ENCODE measurements at places on chromosomes 12 and 14.

GRCh38 chr12:58521796-58522195 lies 398.5 kb downstream of the LRIG3 start:
- no peak for DNase-seq

DNA sequence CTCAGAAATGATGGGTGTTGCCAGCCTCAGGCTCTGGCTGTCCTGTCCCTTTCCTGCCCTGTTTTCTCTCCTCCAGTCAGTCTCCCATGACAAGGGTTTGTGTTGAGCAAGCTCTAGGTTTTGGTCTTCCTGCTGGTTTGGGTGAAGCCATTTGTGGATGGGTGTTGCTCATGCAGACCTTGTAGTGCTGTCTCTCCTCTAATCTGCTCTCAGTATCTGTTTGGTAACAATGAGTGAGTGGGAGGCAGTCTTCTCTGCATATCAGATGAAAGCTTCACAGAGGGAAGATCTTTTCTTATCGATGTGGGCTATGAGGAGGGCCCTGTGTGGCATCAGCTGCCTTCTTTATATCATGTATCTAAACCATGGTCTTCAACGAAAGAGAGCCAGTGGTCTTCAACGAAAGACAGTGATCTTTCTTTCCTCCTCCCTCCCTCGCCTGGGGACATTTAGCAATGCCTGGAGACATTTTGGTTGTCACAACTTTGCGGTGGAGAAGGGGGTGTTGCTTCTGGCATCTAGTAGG lies 3.6 kb downstream of the CMA1 start:
- no peak for DNase-seq

- no peak for DNase-seq
These were observed 2.6 kb downstream of the CD9 start for GRCh38 chr12:6202846-6203245.

GRCh38 chr12:118850244-118850825 lies 131.0 kb upstream of the SRRM4 start:
- DNase-seq: no peak

DNA sequence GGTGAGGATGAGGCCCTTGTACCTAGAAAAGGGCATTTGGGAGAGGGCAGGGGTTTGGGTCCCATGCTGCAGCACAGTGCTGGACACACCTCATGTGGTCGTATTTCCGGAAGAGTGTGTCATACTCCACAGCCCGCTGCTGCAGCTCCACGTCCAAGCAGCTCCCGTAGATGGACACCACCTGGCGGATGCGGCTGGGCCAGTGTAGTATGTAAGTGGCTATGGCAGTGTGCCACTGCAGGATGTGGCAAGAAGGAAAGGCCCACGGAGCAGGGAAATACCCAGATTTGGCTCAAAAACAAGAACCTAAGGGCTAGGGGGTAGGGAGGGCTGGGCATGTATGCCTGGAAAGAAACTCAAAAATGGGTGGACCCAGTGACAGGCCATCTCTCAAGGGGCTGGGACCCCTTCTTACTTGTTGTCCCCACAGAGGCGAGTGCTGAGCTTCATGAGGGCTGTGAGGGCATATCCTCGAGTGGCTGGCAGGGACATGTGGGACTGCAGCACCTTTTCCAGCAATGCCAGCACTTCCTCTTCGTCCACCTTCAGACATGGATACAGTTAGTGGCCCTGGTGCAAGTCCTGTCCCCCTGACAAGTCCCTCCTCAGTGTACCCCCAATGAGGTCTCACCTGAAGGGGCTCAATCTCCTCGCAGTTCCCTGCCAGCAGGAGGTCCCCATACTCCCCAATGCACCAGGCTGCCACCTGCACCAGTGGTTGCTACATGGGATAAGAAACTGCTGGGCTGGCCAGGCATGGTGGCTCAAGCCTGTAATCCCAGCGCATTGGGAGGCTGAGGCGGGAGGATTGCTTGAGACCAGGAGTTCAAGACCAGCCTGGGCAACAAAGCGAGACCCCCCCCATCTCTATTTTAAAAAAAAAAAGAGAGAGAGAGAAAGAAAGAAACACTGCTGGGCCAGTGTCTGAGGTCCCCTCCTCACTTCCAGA lies 5.4 kb downstream of the AP1G2 start:
- no peak for DNase-seq

- no peak for DNase-seq
These were observed 57.4 kb downstream of the FBXO33 start for GRCh38 chr14:39374851-39375250.

DNA sequence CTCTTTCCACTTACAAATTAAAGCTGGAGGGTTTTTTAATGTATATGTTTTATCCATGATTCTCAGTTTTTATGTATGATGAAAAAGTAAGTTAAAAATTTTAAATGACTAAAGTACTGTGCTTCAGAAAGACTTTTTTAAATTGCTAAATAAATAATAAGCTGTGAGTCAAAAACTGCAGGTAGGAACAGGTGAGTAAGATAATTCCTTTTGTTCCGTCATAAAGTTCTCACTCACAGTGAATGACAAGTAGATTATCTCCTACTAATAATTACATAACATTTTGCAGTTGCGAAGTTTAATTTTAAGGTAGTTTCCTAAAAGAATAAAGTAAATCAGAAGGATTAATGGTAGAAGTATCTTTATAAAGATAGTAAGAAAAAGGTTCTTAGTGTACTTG lies 78.0 kb downstream of the PRKCH start:
- no peak for DNase-seq

GRCh38 chr12:116820064-116820656 lies 61.1 kb downstream of the HRK start:
- no peak for DNase-seq

DNA sequence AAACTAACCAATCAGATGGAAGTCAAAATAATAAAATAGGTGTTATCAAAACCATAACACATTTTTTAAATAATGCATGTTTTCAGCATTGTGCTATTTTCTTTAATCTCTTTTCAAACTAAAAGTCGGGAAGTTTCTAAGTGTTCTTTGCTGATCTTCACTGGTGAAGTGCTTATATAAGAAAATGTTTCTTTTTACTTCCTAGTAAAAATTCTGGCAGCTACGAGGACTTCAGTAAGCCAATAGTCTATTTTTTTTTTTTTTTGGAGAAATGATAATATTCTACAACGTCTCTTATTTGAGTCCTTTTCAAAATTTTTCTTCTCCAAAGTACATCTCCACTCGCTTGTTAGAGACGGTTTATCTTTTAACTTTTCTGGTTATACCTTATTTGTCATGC lies 448.0 kb downstream of the SLC6A15 start:
- DNase-seq: no peak

DNA sequence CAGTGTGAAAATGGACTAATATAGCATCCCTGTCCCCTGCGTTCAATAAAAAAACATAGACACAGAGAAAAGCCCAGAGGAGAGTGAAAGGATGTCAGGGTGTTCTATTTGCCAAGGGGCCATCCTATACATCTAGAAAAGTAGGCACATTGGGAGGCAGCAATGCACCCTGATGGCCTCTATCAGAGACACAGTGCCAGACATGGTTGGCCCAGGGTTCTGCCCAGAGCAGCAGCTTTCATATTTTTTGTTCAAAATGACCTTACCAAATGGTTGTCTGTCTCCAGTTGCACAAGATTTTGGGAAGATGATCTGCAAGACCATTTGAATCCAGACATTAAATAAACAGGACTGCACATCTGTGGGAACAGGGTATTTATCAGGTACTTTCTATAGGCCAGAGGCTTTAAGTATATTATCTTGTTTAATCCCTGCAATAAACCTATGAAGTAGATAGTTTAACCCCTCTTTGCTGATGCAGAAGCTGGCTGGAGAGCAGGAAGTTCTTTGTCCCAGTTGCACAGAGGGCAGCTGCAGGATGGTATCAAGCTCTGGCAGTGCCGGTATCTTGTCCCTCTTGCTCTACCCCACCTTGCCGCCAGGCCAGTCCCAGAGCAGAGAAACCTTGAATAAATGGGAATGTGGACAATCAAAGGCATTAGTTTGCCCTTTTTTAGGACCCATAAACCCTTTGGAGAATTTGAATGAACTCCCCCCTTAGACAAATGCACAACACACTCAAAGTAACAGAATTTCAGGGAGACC lies 171.8 kb upstream of the PWP1 start:
- DNase-seq: no peak

GRCh38 chr14:50257732-50258131 lies 26.4 kb upstream of the SOS2 start:
- no peak for DNase-seq

DNA sequence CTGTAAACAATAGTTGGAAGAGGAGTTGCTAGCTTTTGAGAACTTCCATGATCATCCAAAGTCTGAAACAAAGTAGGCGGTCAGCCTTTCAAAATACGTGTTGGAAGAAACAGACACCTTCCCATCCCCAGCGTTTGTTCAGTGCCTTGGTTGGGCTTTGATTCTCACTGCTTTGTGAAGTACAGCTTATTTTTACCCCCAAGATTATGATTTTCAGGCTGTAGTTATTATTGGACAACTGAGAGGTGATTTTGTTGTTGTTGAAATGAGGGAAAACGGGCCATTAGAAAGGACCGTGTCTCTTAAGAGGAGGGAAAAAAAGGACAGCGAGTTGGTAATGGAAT lies 921 bp upstream of the CEP83 start:
- DNase-seq: no peak

GRCh38 chr12:6996040-6996441 lies 22.2 kb downstream of the LPCAT3 start:
- DNase-seq: no peak

DNA sequence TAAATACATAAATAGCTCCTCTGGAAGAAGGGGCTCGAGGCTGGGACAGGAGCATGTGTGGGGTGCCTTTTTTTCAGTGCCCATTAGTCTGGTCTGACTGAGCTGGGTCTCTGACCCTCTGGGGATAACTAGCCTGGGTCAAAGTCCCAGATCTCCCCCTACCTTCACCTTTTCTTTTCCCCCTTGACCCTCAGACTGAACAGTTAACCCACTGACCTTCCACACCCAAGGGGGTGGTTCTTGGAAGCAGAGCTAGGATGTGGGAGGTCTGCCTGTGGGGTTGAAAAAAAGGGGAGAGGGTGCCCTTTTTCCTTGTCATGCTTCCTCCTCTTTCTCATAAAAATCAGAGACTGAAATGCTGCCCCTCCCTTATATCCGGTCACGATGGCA lies 925 bp upstream of the GLI1 start:
- no peak for DNase-seq

DNA sequence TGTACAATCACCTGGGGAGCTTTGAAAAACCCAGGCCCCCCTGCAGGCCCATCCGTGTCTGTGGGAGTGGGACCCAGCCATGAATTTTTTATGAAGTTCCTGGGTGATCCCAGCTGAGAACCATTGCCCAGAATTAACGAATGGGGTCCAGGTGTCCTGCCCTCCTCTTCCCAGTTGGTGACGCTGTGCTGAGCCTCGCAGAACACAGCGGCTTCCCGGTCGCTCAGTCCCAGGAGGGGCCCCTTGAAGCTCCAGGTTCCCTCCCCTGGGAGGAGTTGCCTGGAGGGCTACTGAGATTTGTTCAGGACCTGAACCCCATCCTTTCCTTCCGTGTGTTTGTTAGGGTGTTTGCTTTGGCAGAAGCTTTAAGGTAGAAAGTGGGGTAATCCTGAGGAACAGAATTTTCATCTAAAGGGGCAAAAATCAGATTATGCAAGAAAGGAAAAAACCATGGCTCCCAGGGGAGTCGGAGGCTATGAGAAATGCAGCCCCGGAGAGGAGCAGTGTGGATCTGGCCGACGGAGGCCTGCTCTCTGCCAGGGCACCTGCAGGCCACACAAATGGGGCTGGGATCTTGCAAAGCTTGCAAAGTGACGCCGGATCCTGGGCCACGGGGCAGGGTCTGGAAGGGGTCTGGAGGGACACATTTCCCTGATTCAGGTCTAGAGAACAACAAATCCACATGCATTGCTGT lies 164.7 kb upstream of the PRMT8 start:
- no peak for DNase-seq

DNA sequence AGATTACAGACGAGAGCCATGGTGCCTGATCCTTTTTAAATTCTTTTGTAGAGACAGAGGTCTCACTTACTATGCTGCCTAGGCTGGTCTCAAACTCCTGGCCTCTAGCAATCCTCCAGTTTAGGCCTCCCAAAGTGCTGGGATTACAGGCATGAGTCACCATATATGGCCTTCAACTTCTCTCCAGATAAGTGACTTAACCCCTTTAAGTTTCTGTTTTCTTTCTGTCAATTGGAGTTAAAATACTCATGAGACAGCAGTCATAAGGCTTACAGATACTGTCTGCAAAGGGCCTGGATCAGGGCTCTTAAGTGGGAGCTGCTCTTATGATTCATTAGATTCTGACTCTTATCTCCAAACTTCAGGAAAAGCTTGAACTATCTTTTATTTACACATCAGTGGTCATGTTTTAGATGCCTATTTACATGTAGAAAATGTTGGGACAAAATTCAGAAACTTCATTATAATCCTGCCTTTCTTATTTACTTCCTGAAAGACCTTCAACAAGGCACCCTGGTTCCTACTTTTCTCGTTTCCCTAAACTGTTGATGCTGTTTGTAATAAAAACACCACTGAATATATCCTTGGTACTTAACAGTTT lies 271.5 kb upstream of the TBX3 start:
- DNase-seq: no peak

- DNase-seq: no peak
These were observed 8.7 kb upstream of the SELPLG start for GRCh38 chr12:108642269-108642870.

- DNase-seq: no peak
These were observed 1147.3 kb upstream of the TMEM132C start for GRCh38 chr12:127119600-127120140.

DNA sequence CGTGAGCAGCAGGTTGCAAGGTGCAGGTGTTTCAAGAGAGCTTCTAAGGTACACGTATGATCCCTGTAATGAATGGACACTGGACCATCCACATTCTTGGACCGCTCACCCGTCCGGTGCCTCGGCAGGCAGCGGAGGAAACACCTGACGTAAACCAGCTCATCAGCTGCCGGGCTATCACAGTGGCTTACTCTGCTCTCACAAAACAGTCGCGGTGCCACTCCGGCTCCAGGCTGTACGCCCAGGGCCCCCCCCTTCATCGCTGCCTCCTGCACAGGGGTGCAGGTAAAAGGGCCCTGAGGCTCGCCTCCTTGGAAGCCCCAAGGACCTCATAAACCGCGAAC lies 436 bp downstream of the VPS33A start:
- no peak for DNase-seq

DNA sequence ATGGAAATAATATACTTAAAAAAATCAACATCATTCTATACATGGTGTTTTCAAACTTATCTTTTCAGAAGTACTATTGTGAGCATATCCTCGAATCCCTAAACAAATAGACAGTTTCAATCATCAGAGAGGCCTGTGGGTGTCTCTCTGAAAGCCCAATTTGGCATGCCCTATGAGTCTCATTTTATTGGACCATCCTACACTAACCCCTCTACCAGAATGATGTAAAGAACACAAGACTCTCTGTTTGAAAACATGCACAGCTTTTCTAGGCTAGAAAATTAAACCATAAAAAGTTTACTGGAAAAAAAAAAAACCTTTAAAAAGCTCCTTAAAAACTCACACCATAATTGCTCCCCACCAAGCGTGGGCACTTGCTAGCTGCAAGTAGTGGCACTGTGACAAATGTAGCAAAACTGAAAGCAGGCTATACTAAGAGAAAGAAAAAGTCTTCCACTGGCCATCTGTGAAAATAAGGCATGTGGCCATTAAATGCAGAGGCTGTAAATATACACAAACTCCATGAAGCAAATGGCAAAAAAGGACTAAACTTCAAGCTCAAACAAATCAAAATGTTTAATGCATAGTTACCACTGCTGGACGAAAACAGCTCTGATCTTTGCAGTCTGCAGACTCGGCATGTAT lies 394.2 kb downstream of the SOX5 start:
- no peak for DNase-seq

All from activated CD8-positive, alpha-beta memory T cell treated with anti-CD3 and anti-CD28 coated beads for 48 hours (primary cell).